ENCODE measurements at places on chromosomes 3 and 15.
A peak's percentile ranks its signal among the peaks of the same experiment; 100 is the strongest.

- DNase-seq = no peak
Measured at GRCh38 chr3:134627831-134628230, 23.0 kb downstream of the KY start.

DNA sequence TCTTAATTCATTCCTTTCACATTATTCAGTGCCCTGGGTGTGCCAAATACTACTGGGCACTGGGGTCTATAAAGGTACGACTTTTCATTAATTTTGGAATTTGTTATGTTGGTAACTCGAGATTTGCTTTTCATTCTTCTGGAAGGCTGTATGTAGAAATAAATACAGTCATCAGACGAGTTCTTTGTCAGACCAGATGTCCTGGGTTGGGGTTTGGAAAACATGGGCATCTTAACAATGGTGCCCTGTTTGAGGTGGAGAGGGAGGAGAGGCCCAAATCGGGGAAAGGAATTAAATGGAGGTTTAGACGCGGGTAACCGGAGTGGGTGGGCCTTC lies 662 bp upstream of the GLCE start:
- peak; percentile 66 for DNase-seq

GRCh38 chr3:68878962-68879361 lies 53.4 kb downstream of the TAFA4 start:
- no peak for DNase-seq

GRCh38 chr3:40047406-40047805 lies 238.0 kb downstream of the MYRIP start:
- no peak for DNase-seq

DNA sequence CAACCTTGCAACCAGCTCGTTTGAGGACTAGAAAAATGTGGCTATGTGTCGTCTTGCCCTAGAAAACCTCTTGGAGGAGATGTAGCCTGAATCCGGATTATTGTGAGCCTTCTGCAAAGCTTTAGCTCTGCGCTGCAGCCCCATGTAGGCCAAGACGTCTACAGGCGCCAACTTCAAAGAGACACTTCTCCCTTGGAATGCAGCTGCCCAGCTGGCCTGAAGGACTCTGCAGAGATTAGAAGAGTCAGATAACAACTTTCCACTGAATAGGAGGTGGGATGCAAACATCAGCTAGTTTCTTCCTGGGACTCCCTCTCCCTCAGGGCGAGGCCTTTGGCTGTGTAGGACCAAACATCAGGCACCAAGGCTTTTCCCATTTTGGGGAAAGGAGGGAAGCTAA lies 356.5 kb upstream of the IL12A start:
- no peak for DNase-seq

DNA sequence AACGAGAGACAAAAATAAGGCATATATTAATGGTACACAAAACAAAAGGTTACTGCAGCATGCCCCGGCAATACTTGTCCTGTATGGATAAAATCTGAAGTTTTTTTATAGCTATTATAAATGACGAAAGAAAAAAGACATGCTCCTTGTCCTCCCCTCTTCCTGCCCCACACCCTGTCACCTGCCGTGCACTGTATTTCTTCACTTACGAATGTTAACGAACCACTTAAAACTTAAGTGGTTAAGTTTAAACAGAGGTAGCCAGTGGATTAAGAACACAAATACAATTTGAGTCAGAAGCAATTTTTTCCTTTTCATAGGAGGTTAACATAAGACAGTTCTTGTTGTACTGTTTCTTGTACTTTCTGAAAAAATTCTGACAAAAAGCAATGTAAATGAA lies 799.1 kb upstream of the NECTIN3 start:
- DNase-seq = no peak

DNA sequence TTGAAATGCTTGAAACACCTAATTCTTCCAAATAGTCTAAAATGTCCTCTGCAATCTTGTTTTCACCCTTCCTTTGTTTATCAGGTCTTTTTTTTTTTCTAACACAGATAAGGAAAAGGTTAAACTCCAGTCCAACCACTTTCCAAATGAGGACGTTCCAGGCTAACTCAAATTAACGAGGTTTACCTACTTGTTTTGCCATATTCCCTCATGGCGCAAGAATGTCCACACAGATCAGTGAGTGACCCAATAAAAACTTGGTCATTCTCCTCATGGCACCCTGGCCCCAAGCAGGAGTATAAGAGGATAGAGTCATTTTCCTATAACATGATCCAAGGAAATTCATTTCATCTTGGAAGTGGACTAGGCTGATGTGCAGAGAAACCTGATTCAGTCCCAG lies 6.6 kb upstream of the LIPC start:
- no peak for DNase-seq

DNA sequence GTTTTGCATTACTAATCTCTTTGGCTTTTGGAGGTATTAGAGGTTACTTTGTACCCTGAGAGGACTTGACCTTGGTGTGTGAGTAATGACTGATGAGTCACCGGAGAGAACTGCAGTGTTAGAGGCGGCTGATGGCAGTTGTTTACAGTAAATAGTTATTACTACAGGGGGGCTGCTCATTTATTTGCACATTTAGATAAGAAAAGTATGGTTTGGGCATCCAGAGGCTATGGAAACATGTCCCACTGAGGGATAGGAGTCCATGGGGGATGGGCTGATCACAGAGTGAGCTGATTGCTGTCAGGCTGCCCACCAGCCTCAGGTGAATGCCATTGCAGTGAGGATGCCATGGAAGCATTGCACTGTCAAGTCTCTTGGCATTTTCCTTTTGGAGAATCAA lies 17.3 kb upstream of the STAC start:
- DNase-seq = no peak

GRCh38 chr15:62853114-62853840 lies 189.3 kb upstream of the TPM1 start:
- DNase-seq = no peak

- DNase-seq = peak; percentile 41
Measured at GRCh38 chr3:113234688-113235260, 23.4 kb downstream of the BOC start.

DNA sequence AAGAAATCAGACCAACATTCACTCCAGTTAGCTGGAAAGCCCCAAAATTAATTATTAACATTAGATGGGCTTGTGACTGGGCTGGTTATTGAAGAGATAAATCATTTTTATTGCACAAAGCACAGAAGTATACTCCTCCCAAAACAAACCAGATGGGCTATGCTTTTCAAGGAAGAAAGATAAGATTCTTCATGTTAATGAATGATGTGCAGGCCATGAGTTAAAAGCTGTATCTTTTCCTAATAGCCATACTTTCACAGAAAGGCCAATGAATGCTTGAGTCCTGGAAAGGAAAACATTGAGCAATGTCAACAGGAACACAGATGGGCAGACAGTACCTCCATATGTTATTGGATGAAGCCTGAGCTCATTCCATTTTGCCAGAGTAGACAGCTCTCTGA lies 55.4 kb downstream of the OCA2 start:
- DNase-seq = peak; percentile 74

All from NCI-H1694 (cell line).